ENCODE measurements at places on chromosomes 6 and 20. TPM values are rescaled to one million over a fixed set of nuclear protein-coding genes. Genes with fewer than 3 reads are reported as not detected.

- DNase-seq: no peak
Observed at GRCh38 chr6:82277686-82278085, 30.1 kb upstream of the IBTK start.

DNA sequence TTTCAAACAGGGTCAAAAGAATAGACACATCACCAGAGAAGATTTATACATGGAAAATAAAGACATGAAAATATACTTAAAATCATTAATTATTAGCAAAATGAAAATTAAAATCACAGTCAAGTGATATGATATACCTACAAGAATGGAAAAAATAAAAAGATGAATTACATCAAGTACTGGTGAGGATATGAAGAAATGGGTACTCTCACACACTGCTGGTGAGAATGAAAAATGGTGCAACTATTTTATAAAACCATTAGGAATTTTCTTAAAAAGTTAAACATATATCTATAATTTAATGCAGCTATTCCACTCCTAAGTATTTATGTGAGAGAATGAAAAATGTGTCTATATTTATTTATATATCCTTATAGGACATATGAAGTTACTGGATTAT is 136.3 kb upstream of the GRIK2 start:
- DNase-seq: no peak

DNA sequence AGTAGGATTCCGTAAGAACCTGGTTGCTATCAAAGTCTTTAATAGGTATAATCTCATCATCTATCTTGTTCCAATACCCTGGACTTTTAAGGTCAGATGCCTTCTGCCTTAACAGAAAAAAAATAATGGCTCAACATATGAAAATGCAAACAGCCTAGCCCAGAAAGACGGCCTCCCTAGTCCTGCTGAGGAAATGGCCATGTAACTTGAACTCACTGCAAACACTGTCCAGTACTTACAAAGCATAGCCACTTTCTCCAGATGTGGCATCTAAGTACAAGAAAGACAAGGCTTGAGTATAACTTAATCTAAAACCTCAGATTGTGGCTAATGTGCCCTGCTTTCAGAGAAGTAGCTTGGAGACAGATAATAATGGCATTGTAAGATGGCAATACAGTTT is 26.5 kb downstream of the FASTKD5 start:
- no peak for DNase-seq

GRCh38 chr6:15475261-15475660 is 187.6 kb downstream of the DTNBP1 start:
- DNase-seq: no peak

The BNIP5 gene
- not detected for total RNA-seq

The RALY gene
- total RNA-seq: 136 TPM

GRCh38 chr6:126721581-126722160 is 381.8 kb downstream of the CENPW start:
- peak; percentile 50 for DNase-seq

The SIRPD gene
- total RNA-seq: not detected

DNA sequence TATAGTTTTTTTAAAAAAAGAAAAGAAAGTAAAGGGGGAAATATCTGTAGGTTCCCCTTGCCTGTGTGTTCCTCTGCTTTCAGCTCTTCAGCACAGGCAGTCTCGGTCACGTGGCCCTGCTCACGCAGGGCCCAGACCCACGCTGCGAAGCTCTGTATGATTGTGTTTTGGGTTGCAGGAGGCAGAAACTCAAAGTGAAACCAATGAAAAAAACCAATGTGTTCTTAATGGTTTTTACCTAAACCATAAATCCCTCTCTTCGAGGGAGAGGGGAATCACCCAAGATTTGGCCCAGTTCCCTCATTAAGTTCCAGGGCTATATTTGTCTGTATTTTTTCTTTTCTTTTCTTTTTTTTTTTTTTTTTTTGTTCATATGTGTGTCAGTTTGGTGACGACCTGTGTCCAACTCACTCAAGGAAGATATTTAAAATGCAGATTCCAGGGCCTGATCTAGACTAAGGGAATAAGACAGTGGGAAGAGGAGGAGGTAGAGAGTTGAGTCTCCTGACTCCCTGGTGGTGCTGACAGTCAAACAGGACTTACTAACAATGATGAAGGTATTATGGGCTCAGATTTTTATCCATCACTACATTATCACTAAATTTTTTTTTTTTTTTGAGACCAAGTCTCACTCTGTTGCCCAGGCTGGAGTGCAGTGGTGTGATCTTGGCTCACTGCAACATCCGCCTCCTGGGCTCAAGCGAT is 33.8 kb upstream of the RREB1 start:
- no peak for DNase-seq

- DNase-seq: peak; percentile 68
Observed at GRCh38 chr6:158042245-158042798, 60.7 kb downstream of the SYNJ2 start.

- DNase-seq: no peak
Observed at GRCh38 chr6:127096167-127096566, 22.3 kb upstream of the RSPO3 start.

The OPRM1 gene
- total RNA-seq: not detected

- no peak for DNase-seq
Observed at GRCh38 chr6:135319819-135320218, 138.7 kb downstream of the MYB start.

The LY6G6D gene
- total RNA-seq: not detected

The LY86 gene
- not detected for total RNA-seq

GRCh38 chr6:28167068-28167467 is 25.4 kb downstream of the ZKSCAN8 start:
- DNase-seq: peak; percentile 15

The EPPIN gene
- total RNA-seq: not detected

- DNase-seq: no peak
Observed at GRCh38 chr20:57412347-57413029, 21.3 kb downstream of the RBM38 start.

The OR12D2 gene
- not detected for total RNA-seq

GRCh38 chr20:32731882-32732266 is 11.4 kb downstream of the COMMD7 start:
- no peak for DNase-seq

DNA sequence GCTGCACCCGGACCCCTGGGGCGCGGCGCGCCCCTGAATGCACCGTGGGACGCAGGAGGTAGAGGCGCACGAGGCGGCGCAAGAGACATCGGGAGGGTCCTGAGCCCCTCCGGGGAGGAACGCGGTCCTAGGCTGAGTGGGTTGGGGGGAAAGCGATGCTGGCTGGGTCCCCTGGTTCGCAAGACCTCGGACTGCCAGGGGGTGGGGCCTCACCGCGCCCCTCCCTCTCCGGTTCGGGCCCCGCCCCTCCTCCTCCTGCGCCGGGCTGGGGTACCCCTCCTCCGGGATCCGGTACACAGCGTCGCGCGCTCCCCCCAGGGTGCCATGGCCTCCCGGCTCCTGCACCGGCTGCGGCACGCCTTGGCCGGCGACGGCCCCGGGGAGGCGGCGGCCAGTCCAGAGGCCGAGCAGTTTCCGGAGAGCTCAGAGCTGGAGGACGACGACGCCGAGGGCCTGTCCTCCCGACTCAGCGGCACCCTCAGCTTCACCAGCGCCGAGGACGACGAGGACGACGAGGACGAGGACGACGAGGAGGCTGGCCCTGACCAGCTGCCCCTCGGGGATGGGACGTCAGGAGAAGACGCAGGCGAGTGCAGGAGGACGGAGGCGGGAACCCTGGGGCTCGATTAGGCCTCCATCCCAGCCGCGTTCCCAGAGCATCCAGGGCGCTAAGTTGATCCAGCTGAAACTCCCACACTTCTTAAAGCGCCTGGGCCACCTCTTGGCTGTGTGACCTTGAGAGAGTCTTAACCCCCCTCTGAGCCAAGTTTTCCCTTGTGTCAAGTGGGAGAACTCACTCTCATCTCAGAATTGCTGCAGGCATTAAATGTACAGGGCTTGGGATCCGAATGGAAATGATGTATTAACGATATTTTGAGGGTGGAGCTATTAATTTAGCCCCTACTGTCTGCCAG is 541 bp downstream of the SNX21 start:
- peak; percentile 84 for DNase-seq

DNA sequence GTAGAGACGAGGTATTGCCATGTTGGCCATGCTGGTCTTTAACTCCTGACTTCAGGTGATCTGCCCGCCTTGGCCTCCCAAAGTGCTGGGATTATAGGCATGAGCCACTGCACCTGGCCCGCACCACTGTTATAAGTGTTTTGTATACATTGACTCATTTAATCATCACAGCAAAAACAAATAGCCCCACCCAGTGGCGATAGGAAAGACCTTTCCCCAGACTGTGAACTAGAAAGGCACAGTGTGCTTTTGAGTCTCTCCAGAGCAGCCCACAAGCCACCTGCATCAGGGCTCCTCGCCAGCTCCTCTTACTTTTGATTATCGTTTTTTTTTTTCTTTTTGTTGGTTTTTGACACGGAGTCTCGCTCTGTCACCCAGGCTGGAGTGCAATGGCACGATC is 27.9 kb upstream of the ZFP64 start:
- DNase-seq: no peak

GRCh38 chr6:133404151-133404550 is 163.0 kb downstream of the EYA4 start:
- DNase-seq: no peak

The PRND gene
- total RNA-seq: not detected

DNA sequence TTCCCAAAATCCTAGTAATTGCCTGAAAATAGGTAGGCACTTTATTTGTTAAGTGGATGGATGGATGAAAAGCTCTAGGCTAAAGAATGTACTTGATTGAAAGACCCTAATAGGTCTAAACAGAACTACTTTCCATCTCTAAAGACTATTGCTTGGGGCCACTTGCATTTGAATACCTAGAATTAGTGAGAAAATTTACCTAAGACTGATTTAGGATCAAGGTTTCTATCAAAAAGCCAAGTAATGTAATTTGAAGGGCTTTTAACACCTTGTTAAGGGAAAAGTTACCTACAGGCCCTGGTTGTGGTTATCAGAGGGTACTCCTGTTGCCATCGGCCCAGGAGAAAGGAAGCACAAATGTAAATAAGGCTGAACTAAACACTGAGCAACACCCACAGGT is 580.7 kb downstream of the LMBRD1 start:
- no peak for DNase-seq

The SRMS gene
- total RNA-seq: not detected

DNA sequence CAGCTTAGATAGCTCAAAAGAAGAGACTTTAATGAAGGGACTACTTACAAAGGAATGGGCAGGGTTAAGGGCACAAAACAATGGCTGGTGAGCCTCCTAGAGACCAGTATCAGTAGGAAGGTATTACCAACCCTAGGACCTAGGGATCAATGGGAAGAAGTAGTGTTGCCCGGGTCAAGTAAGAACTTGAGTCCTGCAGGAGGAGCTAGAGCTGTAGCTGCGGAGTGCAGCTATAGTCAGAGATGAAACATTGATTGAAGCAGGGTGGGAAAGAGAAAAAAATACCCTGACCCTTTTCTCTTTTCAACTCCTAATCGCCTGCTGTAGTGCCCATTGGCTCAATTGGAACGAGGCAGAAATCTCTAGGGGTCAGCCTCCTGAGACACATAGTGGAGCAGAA is 144.0 kb downstream of the FLRT3 start:
- no peak for DNase-seq

The CFAP61 gene
- total RNA-seq: 2.1 TPM

DNA sequence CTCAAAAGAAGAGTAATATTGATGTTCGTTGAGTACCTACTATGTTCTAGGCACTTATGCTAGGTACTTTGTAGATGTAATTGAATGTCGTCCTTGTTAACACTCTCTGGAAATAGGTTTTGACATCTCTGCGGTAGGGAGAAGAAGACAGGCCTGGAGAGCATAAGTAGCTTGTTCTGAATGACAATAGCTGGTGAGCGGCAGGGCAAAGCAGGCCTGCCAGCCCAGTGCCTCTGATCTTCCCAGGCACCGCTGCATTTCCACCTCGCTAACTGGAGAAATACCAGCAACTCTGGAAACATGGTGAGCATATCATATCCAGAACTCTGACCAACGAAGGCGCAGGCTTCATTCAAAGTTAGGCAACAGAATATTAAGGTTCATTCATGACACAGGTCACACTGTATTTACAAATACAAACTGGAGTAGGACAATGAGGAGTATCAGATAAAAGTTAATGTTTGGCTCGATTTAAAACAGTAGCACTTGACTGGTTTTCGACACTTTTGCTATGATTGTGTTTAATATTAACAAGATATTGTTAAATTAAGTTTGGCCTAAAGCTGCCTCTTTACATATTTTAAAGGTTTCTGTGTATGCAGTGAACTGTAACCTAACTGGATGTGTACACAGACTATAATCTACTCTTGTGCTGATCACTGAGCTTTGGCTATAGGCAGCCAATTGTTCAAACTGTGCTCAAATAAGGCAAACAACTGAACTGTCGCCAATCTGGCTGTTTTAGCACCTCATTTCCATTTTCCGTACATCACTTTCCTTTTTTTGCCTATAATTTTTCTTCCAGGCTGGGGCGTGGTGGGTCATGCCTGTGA is 54.1 kb downstream of the PPP1R3G start:
- no peak for DNase-seq

The VEGFA gene
- total RNA-seq: 57.0 TPM

DNA sequence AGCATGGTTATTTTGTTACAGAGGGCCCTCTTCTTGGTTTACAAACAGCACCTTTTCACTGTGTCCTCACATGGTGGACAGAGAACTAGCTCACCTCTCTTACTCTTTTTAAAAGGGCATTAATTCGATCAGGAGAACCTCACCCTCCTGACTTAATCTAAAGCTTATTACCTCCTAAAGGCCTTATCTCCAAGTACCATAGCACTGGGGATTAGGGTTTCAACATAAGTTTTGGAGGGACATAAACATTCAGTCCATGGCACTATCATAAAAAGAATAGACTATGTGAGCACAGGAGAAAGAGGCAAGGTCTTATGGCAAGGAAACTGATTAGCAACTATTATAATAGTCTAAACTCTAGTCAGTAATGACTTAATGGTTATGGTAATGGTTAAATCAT is 736.2 kb upstream of the ADGRB3 start:
- no peak for DNase-seq

DNA sequence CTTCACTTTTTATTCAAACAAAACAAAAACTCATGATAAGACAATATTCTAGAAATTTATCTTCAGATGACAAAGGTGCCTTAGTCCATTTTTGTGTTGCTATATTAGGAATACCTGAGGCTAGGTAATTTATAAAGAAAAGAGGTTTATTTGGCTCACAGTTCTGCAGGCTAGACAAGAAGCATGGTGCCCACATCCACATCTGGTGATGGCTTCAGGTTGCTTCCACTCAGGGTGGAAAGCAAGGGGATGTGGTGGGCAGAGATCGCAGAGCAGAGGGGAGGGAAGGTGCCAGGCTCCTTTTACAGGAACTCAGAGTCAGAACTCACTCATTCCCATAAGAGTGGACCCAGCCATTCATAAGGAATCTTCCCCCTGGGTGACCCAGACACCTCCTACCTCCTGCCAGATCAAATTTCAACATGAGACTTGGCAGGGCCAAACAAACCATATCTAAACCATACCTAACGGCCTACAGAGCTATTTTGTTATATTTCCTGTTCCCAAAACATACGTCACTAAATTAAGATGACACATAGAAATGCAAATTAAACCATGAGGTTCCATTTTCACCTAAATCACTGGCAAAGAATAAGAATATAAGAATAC is 26.4 kb downstream of the ABHD12 start:
- DNase-seq: no peak
